ENCODE measurements at places on chromosomes 5 and 9.

DNA sequence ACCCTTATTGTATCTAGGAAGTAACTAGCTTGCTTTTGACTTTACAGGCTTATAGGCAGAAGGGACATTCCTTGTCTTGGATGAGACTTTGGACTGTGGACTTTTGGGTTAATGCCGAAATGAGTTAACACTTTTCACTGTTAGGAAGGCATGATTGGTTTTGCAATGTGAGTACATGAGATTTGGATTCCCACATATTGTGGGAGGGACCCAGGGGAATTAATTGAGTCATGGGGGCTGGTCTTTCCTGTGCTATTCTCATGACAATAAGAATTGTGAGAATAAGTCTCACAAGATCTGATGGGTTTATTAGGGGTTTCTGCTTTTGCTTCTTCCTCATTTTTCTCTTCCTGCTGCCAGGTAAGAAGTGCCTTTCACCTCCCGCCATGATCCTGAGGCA lies 417.5 kb downstream of the HINT1 start:
- no peak for DNase-seq

GRCh38 chr5:145350513-145350912 lies 484.6 kb downstream of the PRELID2 start:
- DNase-seq: no peak

DNA sequence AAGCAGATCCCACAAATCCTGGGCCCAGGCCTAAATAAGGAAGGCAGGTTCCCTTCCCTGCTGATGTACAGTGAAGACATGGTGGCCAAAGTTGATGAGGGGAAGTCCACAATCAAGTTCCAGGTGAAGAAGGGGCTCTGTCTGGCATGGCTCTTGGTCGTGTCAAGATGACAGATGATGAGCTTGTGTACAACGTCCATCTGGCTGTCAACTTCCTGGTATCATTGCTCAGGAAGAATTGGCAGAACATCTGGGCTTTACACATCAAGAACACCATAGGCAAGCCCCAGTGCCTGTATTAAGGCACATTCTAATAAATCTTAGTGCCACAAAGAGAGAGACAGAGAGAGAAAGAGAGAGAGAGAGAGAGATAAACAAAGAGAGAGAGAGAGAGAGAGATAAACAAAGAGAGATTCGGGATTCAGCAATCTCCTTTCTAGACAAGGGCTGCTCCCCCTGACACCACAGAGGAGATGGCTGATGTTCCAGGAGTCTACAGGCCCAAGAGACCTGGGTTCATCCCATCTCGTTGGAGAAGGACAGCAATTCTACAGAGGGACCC lies 45.5 kb upstream of the HSPA9 start:
- peak; percentile 2 for DNase-seq

- no peak for DNase-seq
Observed at GRCh38 chr5:141871870-141872269, 6.3 kb downstream of the PCDH1 start.

DNA sequence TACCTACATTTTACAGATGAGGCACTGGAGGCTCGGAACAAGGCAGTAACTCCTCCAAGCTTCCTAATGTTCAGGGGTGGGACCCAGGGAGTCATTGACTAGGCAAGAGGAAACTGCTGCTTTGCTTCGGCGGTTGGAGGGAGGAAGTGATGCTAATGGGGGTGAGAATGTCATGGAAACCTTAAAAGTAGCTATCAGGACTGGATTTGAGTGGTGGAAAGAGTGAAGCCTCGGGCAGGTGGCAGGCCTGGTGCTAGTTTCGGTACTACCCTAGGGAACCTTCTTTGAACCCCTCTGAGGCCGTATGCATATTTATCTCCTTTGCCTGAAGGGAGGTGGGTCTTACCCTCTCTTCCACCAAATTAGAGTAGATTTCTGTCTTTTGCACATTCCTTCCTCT lies 1.6 kb downstream of the BSPRY start:
- no peak for DNase-seq

- no peak for DNase-seq
Observed at GRCh38 chr5:104606258-104606829, 1043.8 kb upstream of the NUDT12 start.

DNA sequence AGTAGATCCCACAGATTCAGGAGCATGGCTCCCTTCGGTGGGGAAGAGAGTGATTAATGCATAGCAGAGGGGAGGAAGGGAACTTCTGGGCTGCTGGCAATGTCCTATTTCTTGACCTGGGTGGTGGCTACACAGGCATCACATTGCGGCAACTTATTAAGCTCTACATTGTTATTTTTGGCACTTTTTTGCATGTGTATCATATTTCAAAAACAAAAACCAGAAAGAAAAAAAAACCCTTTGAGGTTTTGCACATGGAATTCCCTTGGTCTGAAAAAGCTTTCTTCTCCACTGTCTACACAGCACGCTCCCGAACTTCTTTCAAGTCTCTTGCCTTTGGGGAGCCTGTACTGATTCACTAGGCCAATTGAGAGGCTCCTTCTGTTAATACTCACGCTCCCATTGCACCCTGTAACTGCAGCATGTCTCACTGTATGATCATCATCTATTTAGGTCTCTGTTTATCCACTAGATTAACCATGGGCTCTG lies 25.1 kb downstream of the CEMIP2 start:
- no peak for DNase-seq

DNA sequence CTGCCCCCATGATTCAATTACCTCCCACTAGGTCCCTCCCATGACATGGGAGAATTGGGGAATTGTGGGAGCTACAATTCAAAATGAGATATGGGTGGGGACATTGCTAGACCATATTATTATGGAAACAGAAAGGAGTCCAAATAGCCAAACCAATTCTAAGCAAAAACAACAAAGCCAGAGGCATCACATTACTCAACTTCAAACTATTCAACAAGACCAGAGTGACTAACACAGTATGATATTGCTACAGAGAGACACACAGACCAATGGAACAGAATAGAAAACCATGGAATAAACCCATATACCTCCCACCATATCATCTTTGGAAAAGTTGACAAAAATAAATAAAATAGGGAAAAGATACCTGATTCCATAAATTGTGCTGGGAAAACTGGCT lies 710.5 kb upstream of the CDH9 start:
- DNase-seq: no peak

GRCh38 chr5:60520451-60521227 lies 179.3 kb downstream of the DEPDC1B start:
- no peak for DNase-seq

- no peak for DNase-seq
Observed at GRCh38 chr5:111518777-111519176, 6.4 kb upstream of the STARD4 start.

DNA sequence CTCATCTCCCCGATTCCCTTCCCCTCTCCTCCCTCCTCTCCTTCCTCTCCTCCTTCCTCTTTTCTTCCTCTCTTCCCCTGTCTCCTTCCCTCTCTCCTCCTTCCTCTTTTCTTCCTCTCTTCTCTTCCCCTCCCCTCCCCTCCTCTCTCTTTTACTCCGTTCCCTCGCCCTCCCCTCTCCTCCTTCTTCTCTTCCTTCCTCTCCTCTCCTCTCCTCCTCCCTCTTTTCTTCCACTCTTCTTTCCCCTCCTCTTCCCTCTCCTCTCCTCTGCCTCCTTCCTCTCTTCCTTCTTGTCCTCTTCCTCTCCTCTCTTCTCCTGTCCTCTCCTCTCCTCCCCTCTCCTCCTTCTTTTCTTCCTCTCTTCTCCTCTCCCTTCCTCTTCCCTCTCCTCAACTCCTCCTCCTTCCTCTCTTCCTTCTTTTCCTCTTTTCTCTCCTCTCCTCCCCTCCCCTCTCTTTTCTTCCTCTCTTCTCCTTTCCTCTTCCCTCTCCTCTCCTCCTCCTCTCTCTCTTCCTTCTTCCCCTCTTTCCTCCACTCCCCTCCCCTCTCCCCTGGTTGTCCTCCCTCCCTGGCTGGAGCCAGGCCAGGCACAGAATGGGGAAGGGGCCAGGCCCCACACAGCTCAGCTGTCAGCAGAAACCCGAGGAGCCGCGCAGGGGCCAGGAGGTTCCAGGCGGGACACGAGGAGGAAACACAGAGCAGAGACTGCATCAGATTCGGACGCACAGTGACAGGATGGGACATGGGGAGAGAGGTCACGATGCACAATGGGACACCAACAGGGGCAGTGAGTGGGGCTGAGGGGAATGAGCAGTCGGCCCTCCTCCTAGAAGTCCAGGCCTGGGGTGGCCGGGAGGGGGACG lies 48.0 kb downstream of the CAMK2A start:
- no peak for DNase-seq

GRCh38 chr9:89139455-89139854 lies 39.2 kb downstream of the SHC3 start:
- DNase-seq: no peak

GRCh38 chr9:96619491-96620180 lies at the start of gene CDC14B:
TSS of gene CDC14B (minus strand) at chr9:96619843. CDS start at chr9:96619378, 465 bp downstream.
- DNase-seq: no peak

GRCh38 chr5:94670726-94671125 lies 52.3 kb downstream of the SLF1 start:
- no peak for DNase-seq

DNA sequence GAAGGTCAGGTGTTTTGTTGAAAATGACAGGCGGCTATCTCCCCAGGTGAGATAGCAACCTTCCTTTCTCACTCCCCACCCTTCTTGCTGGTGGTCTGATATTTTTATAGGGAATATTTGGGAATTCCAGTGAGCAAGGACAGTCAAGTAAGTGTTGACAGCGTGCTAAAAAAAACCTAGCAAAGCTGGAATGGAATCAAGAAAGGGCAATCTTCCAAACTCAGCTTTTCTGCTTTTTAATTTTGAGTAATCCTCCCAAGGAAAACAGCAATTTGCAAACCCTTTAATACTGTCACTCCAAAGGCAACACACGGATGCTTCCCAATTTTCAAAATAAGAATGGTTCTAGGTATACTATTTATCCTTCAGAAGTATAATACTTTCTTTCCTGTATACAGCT lies 143.7 kb upstream of the PCA3 start:
- DNase-seq: no peak

- DNase-seq: no peak
Observed at GRCh38 chr5:132687995-132688394, 14.2 kb downstream of the IL4 start.

DNA sequence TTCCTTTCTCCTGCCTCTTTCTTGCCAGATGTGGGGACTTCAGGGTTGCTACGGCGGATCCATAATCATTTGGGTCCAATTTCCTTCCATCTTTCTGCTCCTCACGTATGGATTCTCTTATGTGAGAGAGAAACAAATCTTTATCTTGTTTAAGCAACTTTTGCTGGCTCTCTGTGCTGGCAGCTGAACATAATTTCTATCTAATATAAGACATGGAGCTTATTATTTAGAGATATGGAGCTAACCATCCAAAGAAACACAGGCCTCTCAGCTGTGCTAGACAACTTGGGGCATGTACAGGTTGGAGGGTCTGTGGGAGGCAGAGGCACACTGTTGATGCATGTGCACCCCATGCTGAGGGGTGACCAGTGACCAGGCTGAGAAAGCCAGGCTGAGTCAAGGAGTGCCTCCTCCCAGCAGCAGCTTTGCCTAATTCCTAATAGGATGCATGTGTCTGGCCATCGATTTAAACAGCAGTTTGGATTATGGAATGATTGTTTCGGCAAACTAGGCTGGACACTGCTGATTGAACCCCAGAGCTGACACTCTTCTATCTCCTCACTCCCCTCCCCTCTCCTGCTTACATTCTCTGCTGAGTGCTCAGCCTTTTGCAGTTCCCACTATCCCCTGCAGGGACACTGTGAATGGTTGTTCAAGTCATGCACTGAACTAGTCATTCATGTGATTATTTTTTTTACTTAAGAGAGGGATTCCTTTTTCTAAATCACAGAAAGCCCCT lies 195.8 kb downstream of the ERCC6L2 start:
- no peak for DNase-seq

DNA sequence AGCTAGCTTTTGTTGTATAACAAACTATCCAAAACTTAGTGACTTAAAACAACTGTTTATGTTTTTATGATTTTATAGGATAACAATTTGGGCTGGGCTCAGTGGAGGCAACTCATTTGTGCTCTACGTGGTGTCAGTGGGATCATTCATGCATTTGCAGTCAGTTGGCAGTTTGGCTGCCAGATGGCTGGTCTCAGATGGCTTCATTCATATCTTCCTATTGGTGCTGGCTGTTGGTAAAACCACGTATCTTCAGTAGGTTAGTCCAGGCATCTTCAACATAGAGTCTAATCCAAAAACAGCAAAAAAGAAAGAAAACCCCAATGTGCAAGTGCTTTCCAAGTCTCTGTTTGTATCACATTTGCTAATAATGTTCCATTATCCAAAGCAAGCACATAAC lies 51.7 kb upstream of the RIC1 start:
- no peak for DNase-seq

DNA sequence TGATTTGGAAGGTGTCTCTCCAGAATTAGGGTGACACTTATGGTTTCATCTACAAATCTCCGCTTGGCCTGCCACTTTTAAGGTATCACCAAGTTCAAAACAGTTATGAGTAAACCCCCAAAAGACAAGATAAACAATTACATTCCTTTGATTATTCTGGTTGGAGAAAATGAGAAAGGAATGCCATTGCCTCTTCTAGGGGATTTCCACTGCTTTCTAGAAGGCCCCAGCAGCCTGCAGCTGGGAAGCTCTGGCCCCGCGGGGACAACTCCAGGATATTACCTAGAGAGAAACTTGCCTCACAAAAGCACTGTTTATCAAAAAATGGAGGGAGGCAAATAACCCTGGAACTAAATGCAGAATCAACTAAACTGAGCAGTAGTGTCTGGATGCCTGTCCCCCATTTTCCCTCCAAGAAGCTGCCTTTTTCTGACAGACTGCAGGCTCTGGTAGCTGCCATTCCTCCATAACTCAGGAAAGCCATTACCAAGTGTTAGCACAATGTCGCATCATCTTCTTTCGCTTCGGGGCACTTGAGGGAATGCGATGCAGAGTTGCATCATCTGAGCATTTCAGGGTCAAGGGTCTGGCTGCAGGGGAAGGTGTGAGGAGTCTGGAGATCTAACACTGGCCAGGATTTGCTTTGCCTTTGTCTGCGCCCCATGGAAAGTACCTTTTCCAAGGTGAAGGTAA lies 71.5 kb upstream of the PLPP6 start:
- no peak for DNase-seq

DNA sequence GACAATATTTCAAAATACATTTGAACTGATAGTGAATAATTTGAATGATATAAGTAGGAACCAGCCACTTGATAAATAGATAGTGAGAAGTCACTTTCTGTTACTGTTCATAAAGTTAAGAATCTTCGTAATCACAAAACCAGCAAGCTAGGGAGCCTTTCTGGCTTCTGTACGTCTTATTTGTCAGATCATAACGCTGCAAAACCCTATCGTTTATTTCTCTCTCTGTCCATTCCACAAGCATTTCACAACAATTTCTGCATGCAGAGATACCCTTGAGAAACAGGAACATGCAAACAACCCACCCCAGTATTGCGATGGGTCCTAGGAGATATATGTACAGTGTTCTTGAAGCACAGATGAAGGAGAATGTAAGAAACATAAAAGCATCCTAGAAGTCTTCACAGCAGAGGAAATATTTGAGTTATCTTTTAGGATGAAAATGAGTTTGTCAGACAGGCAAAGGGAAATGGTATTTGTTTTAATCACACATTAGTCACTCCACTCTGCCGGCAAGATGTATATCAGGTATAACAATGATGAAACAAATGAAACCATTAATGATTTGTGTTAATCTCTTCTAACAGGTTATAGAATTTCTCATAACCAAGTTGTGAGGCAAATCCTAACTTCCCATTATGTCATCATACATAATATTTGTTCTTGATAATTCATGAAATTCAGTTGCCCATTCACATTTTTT lies 668.7 kb upstream of the FTMT start:
- no peak for DNase-seq
